ENCODE measurements at places on chromosomes 16 and 17.

DNA sequence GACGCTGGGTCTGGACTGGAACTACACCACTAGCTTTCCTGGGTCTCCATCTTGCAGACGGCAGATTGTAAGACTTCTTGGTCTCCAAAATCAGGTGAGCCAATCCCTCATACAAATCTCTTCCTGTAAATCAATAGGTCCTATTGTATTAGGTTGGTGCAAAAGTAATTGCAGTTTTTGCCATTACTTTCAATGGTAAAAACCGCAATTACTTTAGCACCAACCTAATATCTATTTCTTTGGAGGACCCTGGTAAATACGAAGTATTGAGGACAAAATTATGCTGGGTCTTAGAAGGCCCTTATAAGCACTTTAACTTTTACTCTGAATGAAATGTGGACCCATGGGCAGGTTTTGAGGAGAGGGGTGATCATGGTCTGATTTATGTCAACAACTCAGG, 330.6 kb upstream of the C16orf82 start:
- DNase-seq, result no peak

DNA sequence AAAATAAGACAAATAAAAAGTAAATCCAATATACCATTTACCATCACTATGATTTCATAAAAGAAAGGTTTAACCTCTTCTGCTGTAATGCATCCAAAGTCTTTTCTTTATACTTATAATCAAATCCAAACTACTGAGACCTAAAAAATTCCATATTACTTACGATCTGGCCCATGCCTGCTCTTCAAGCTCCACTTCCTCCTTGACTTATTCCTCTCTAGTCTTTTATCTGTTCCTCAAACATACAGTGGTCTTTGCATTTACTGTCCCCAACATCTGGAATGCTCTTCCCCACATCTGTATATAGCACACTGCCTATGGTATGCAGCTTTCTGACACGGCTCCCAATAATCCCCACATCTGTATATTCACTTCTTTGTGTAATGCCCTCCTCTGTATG, 33.8 kb downstream of the PCTP start:
- DNase-seq, result no peak

- no peak for DNase-seq
These were observed 8.1 kb upstream of the CXCL16 start for GRCh38 chr17:4747847-4748246.

- DNase-seq, result no peak
These were observed 115.7 kb downstream of the TMEM114 start for GRCh38 chr16:8474587-8474986.

DNA sequence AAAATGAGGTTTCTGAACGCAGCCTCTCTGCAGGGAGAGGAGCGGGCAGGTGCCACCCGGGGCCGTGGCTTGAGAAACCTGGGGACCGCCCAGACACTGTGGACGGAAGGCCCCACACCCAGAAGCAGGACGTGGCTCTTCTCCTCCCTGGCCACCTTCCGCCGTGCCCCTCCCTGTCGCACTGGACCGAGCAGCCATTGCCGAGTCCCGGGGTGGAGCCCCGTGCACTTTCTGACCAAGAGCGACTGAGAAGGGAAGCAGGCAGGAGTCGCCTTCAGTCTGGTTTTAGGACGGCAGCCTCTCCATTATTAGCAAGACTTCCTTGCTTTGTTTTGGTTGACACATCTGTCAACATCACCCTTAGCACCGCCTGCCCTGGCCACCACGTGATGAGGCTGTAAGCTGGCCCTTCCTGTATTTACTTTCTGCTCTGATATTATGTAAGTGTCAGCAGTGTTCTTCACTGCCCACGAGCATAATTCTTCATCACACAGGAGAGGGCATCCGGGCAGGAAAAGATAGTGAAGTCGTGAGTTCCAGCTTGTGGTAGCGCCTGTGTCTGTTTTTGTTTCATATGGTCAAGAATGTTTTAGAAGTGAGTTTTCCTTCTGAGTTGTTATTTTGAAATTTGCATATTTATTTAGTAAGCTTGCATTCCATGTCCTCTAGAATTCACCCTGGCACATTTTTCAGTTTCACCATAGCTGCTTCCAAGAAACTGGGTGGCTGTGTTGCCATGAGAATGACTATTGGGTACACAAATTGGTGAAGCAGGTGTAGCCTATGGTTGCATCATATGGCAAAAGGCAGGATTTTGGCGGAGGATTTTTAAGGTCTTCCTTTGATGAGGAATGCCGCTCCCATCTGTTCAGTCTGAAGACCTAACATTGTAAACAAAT, 1.0 kb downstream of the HERPUD1 start:
- peak; percentile 44 for DNase-seq

GRCh38 chr17:38868817-38869525, 887 bp upstream of the LASP1 start:
- DNase-seq, result peak; percentile 95

DNA sequence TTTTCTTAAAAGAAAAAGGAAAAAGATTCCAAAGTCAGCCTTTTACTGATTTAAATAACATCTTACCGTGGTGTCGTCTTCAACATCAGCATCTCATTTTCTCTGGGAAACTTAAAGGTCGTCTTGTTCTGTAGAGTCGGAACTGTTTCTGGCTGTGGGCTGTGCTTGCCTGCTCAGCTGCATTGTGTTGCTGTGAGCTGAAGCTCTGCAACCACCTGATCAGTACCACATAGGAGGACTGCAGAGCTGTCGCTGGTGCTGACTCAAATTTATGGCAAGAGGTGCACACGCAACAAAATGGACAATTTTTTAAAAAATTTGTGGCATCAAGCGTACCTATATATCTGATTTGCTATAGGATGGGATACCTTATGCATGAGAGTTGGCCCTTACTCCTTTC, at the start of gene OMG:
TSS of gene OMG (minus strand) at position 150 of the 400 bp plus-strand sequence. CDS start 908 bp downstream, outside the sequence.
- no peak for DNase-seq

DNA sequence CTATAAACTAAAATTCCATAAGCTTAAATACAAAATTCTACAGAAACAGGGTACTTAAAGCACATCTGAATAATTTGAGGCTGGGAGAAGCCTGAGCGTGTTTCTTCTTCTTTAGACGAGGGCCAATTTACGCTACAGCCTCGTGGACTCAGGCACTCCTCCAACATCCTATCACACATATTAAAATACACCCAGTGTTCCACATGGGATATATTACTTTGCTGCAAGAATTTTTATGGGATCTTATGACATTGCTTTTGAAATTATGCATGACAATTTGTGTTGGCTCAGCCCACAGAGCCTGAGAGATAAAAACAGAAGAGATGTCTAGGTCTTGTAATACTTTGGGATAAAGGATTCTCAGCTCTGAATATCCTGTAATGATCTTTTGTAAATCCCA, 3.5 kb upstream of the TANGO6 start:
- DNase-seq, result no peak

- DNase-seq, result no peak
These were observed 188.3 kb downstream of the ZFHX3 start for GRCh38 chr16:72859581-72859980.

DNA sequence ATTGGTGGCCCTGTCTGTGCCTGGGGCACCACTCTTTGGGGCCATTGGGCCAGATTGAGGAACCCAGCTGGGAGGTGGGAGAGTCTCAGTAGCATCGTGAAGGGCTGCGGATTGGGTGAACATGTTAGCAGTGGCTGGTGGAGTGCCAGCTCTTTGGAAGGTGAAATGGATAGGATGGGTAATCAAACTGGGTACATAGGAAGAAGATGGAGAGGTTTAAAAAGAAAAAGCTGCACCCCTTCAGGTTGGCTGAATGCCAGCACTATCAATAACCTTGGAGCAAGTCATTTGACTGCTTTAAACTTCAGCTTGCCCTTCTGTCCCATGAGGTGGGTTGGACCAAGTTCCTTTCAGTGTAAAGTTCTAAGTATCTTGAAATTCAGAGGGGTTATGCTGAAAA, 95.0 kb downstream of the RPTOR start:
- DNase-seq, result no peak

DNA sequence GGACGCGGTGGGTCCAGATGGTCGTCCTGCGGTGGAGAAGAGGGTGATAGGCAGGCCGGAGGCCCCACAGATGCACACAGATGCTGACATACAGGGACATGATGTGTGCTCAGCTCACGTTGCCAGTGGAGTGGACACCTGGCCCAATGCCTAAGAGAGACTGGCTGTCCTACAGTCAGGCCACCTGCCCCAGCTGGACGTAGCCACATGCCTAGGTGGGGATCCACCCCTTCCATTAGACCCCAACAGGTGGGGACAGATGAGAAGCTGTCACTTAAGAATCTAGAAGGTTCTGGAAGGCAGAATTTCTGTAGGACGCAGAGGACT, 117.6 kb upstream of the ZNF750 start:
- DNase-seq, result no peak

- no peak for DNase-seq
These were observed 8.8 kb upstream of the CEP20 start for GRCh38 chr16:15897121-15897780.

DNA sequence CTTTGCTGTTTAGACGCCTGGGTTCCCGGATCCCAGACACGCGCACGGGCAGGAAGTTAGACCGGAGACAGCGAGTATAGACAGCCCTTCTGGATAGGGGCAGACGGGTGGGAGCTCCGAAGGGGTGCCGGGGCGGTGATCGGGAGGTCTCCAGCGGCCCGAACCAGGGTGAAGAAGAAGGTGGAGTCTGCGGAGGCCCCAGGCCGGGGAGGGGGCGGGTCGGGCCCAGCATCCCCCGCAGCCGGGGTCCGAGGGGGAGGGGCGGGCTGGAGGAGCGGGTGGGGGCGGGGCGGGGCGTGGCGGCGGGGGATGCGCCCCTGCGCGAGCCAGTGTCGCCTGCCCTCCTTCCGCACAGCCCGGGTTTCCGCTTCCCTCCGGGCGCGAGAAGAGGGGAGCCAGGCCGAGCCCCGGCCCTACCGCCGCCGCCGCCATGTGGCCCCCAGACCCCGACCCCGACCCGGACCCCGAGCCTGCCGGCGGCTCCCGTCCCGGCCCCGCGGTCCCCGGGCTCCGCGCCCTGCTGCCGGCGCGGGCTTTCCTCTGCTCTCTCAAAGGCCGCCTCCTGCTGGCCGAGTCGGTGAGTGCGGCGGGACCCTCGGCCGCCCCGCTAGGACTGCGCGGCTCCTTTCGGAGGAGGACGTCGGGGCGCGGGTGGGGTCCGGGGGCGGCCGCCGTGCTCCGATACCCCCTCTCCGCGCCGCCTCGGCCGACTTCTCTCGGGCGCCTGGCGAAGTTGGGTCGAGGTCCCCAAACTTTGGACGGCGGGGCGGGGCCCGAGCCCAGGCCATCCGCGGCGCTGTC, at the start of gene CMTM3:
TSS of gene CMTM3 (plus strand) at position 329 of the 801 bp plus-strand sequence. CDS start at position 431, 102 bp downstream.
- DNase-seq, result peak; percentile 69

GRCh38 chr17:77848257-77848656, 110.2 kb upstream of the TNRC6C start:
- DNase-seq, result no peak

GRCh38 chr16:28935924-28936783, 4.4 kb downstream of the CD19 start:
- peak; percentile 93 for DNase-seq

DNA sequence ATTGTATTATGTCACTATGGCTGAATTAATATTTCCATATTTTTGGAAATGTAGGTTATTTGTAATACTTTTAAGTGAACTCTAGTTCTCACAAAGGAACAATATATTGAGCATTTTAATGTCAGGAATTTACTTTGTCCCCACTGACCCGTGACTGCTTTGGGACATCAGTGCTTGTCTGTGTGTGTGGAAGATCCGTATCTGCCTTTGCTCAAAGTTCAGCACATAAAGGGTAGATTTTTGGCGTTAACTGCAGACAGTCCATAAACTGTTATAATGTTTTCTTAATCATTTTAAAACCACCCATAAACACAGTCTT, 39.3 kb upstream of the AQP8 start:
- no peak for DNase-seq

- DNase-seq, result no peak
These were observed 55.4 kb downstream of the IRX6 start for GRCh38 chr16:55379371-55379770.

DNA sequence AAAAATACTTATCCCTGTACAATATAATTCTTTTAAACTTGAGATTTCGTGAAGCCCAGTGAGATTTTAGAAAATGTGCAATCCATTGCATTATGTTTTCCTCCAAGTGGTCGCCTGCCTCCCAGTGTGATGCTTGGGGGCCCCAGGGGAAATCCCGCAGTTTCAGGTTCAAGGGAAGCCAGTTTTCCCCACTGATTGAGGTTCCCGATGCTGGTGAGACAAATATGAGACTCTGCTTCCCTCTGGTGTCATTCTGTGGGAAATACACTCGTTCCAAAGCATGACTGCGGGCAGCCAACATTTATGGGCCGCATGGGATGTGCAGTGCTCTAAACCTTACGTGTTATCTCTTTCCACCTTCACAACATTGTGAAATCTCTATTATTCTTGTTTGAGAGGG, 200.8 kb downstream of the PRKCB start:
- no peak for DNase-seq

DNA sequence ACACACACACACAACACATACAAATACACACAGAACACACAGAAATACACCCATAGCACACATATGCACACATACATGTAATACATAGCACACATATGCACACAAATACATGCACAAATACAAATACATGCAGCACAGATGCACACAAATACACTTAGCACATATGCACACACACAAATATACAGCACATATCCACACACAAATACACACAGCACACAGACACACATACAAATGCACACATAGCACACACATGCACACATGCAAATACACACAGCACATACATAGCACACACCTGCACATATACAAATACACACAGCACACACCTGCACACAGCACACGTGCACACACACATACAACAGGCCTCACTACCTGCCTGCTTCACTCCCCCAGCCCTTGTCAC, 49.6 kb downstream of the SDK2 start:
- no peak for DNase-seq

DNA sequence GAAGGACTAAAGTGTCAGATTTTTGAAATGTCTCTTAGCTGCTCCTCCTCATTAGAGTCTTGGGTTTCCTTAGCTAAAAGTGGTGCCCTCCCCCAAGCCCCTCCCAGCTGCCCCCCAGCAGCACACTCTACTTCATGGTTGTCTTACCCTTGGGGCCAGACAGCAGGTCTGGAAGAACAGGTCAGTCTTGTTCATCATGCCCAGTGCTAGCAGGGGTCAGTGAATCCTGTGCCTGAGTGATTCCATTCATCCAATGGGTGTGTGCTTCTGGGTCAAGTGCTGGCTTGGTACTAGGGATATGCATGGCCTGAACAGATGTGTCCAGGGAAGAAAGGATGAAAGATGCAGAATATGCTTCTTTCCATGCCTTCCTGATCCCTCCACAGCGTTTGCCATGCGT, 93.2 kb downstream of the GNAO1 start:
- no peak for DNase-seq

DNA sequence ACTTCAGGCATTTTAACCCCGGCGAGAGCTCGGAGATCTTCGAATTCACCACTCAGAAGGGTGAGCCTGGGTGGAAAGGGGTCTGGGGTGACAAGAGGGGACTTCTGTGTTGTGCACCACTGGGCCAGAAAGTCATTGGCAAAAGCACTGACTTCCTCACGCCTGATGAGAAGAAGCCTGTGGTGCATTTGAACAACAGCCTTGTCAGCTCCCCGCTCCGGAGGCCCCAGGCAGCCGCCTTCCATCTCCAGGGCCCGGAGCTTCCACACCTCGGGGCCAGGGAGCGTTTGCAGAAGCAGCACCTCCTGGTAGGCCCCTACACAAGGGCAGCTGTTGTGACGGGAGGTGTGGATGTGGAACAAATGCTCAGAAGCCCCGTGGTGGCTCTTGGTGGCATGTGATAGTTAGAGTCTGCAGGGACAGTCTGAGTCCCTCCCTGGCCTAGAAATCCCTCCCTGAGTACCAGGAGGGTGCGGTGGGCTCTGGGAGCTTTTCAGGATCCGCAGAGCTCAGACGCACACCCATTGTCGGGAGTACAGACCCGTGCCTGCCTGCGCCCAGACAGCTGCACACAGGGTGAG, 9.7 kb downstream of the CACNG1 start:
- no peak for DNase-seq

All from stimulated activated CD4-positive, alpha-beta T cell treated with anti-CD3 and anti-CD28 coated beads, Interleukin-1b, Interleukin-23, amount 100 ng/mL, for 48 hours (primary cell).